ENCODE measurements at places on chromosomes 3 and 15. TPM values are rescaled to one million over a fixed set of nuclear protein-coding genes. Genes with fewer than 3 reads are reported as not detected.

CPA3 gene
- total RNA-seq, result not detected

ASB14 gene
- not detected for total RNA-seq

- no peaks in the 10 kb centered on the region for H3K36me3 ChIP-seq
- no peak overlapping the region for H3K27ac ChIP-seq
- no peaks in the 10 kb centered on the region for H3K27me3 ChIP-seq
- DNase-seq, result no peak
- H3K4me1 ChIP-seq, result peaks cover 34% of the 10 kb centered on the region
Measured at GRCh38 chr3:4748701-4749378, 230.4 kb upstream of the BHLHE40 start.

- no peaks in the 10 kb centered on the region for H3K36me3 ChIP-seq
- DNase-seq, result no peak
- H3K4me1 ChIP-seq, result no peaks in the 10 kb centered on the region
- H3K27me3 ChIP-seq, result no peaks in the 10 kb centered on the region
Measured at GRCh38 chr3:144018776-144019175, 47.2 kb downstream of the DIPK2A start.

LRRC15 gene
- total RNA-seq, result 0.08 TPM

TRH gene
- total RNA-seq, result not detected

SEMA5B gene
- not detected for total RNA-seq

GABRA5 gene
- not detected for total RNA-seq

DNA sequence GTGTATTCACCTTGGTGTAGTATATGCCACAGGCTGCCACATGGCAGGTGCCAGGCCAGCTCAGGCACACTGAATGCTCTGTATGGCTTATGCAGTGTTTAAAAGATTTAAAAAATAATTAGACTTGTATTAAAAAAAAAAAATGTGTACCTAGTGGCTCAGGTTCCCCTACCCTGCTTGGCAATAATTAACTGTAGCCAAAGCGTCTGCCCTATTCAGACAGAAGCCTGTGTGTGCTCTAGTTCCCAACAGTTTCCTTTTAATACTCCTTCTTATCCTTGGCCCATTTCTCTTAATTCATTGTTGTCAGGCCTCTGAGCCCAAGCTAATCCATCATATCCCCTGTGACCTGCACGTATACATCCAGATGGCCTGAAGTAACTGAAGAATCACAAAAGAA lies 752.2 kb upstream of the CFAP20DC start:
- no peaks in the 10 kb centered on the region for H3K27me3 ChIP-seq
- no peaks in the 10 kb centered on the region for H3K4me1 ChIP-seq
- no peak overlapping the region for H3K4me3 ChIP-seq
- no peak overlapping the region for H3K27ac ChIP-seq
- DNase-seq, result no peak
- no peaks in the 10 kb centered on the region for H3K36me3 ChIP-seq

- peaks cover 6% of the 10 kb centered on the region for H3K27me3 ChIP-seq
- DNase-seq, result no peak
- H3K27ac ChIP-seq, result no peak overlapping the region
- H3K36me3 ChIP-seq, result no peaks in the 10 kb centered on the region
- no peak overlapping the region for H3K4me3 ChIP-seq
Measured at GRCh38 chr15:74252291-74252690, 16.2 kb downstream of the CCDC33 start.

SUCNR1 gene
- total RNA-seq, result not detected

DNA sequence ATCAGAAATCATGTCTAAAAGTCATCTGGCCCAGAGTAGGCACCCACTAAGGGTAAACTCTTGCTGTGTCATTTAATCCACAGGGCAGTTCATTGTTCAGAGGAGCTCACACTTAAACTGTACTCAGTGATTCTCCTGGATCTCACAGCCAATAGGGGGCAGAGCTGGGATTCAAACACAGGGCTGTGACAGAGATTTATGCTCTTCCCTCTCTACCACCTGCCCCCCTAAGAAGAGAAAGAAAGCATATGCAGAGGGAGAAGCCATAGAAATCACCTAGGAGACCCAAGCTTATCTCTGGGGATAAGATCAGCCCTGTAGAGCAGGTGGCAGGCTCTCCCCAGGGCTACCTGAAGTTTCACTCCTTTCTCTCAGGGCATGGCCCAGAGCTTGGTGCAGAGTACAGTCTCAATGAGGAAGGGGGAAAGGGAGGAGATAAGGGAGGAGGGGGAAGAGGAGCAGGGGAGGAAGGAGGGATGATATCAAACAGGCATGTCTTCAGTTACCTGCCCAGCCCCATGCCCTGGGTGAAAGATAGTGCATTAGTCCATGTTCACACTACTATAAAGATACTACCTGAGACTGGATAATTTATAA lies 51.8 kb upstream of the ADPGK start:
- no peaks in the 10 kb centered on the region for H3K4me1 ChIP-seq
- H3K4me3 ChIP-seq, result no peak overlapping the region
- peaks cover 35% of the 10 kb centered on the region for H3K27me3 ChIP-seq
- no peaks in the 10 kb centered on the region for H3K36me3 ChIP-seq
- H3K27ac ChIP-seq, result no peak overlapping the region

TWF2 gene
- 102 TPM for total RNA-seq

GRCh38 chr3:173748105-173748504 lies 350.6 kb downstream of the NLGN1 start:
- H3K4me1 ChIP-seq, result no peaks in the 10 kb centered on the region
- H3K27ac ChIP-seq, result no peak overlapping the region
- no peak overlapping the region for H3K4me3 ChIP-seq
- H3K36me3 ChIP-seq, result no peaks in the 10 kb centered on the region
- no peaks in the 10 kb centered on the region for H3K27me3 ChIP-seq
- no peak for DNase-seq

PLA2G4D gene
- total RNA-seq, result 1.4 TPM

- no peaks in the 10 kb centered on the region for H3K27me3 ChIP-seq
- H3K4me1 ChIP-seq, result no peaks in the 10 kb centered on the region
- H3K4me3 ChIP-seq, result no peak overlapping the region
- no peaks in the 10 kb centered on the region for H3K36me3 ChIP-seq
- H3K27ac ChIP-seq, result no peak overlapping the region
- DNase-seq, result no peak
Measured at GRCh38 chr3:3366386-3366785, 186.9 kb upstream of the CRBN start.

SGO1 gene
- 18.3 TPM for total RNA-seq

DNA sequence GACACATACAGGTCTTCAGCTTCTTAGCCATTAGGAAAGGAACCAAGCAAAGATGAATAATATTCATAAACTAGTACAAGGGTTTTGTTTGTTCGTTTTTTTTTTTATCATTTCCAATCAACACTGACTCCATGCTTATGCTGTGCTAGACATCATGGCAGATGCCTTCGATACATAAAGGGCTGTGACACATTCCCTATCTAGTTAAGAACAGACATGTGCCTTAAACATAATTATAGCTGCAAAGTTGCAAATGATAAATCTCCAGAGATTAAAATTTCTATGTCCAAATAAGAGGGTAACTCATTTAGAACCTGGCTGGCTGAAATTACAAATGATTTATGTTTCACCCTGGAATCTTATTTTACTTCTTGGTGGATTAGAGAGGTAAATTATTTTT lies 386.4 kb downstream of the LSAMP start:
- DNase-seq, result no peak
- H3K36me3 ChIP-seq, result no peaks in the 10 kb centered on the region
- H3K27me3 ChIP-seq, result no peaks in the 10 kb centered on the region
- H3K27ac ChIP-seq, result no peak overlapping the region
- peaks cover 12% of the 10 kb centered on the region for H3K4me1 ChIP-seq

GPR62 gene
- not detected for total RNA-seq

DNA sequence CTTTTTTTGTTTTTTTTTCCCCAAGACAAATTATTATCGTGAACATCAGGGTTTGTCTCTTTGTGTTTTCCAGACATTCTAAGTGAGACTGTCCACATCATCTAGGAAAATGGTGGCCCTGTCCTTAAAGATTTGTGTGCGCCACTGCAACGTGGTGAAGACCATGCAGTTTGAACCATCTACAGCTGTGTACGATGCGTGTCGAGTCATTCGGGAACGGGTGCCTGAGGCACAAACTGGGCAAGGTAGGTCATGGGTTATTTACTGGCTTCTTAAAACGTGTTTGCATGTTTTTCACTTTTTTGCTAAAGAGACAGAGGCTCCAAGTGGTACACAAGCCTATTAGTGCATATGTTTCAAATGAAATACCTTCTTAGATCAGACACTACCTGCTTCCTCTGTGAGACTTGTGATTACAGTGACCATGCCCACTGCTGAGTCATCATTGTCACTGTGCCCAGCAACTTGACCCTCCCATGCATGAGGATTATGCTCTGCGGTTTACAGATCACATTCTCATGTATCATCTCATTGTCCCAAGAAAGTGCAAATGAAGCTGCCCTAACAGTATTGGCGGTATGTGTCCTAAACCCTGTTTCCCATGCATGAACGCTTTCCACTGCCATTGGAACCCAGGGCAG lies 395.2 kb upstream of the TPM1 start:
- no peaks in the 10 kb centered on the region for H3K27me3 ChIP-seq
- peaks cover 11% of the 10 kb centered on the region for H3K4me1 ChIP-seq
- no peak overlapping the region for H3K4me3 ChIP-seq

DNA sequence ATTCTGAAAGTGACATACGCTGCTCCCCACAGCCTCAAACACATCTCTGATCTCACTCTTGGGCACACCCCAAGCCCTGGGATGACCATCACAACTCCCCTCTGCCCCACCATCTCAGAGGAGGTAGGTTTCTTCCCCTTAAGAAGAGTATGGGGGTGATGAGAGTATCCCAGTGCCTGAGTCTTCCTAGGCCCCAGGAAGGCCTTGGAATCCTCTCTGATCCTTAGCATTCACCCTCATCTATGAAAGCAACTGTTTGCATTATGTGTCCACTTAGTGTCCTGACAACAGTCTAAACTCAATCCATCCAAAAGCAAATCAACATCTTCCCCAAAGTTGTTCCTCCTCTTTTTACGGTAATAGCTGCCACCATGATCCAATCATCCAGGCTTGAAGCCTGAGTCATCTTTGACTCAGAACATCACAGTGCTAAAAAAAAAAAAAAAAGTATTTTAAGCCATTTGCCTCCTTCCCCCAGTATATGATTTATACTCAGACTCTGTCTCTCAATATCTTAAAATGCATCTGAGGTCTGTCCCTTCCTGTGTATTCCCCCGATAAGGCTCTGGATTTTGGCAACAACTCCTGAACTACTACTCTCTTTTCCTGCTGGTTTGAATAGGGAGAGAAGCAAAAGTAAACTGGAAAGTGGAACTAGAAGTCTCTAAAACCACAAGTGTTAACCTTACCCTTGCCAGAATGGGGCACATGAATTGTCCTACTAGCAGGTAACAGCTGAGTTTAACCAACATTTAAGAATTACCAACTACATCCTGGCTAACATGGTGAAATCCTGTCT lies 22.5 kb downstream of the POPDC2 start:
- no peaks in the 10 kb centered on the region for H3K27me3 ChIP-seq
- no peaks in the 10 kb centered on the region for H3K36me3 ChIP-seq
- H3K27ac ChIP-seq, result peak overlapping the region; percentile 51
- DNase-seq, result peak; percentile 14

NRG4 gene
- 5.2 TPM for total RNA-seq

SLC26A6 gene
- 18.7 TPM for total RNA-seq

GRCh38 chr3:60182697-60183096 lies 1068.6 kb downstream of the FHIT start:
- H3K36me3 ChIP-seq, result no peaks in the 10 kb centered on the region
- H3K27ac ChIP-seq, result no peak overlapping the region
- no peak overlapping the region for H3K4me3 ChIP-seq
- H3K4me1 ChIP-seq, result no peaks in the 10 kb centered on the region

DNA sequence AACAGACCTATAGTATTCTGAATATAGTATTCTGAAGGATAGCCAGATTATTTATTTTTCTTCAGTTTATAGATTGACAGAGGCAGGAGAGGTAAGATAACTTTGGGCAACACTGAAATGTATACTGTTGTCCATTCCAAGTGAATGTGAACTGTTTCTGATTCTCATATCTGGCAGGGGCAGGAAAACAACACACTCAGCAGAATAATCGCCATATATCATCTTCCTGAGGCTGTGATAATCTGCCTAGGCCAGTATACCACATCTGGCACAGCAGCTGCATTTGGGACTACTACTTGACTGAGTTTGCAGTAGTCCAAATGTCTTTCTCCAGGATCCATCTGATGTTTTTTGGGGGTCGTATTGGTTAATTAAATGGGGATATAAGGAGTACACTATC lies 22.4 kb upstream of the SETD2 start:
- DNase-seq, result no peak
- no peaks in the 10 kb centered on the region for H3K4me1 ChIP-seq
- H3K27me3 ChIP-seq, result no peaks in the 10 kb centered on the region
- H3K4me3 ChIP-seq, result no peak overlapping the region

GRCh38 chr3:138326866-138327595 lies 2.6 kb downstream of the NME9 start:
- peaks cover 7% of the 10 kb centered on the region for H3K4me1 ChIP-seq
- no peak for DNase-seq
- H3K36me3 ChIP-seq, result no peaks in the 10 kb centered on the region
- H3K27ac ChIP-seq, result no peak overlapping the region
- H3K4me3 ChIP-seq, result no peak overlapping the region

PSTPIP1 gene
- not detected for total RNA-seq

GRCh38 chr15:93929375-93930094 lies 301.8 kb upstream of the MCTP2 start:
- H3K36me3 ChIP-seq, result no peaks in the 10 kb centered on the region
- no peak overlapping the region for H3K27ac ChIP-seq
- peaks cover 8% of the 10 kb centered on the region for H3K27me3 ChIP-seq
- no peak overlapping the region for H3K4me3 ChIP-seq
- no peak for DNase-seq

- no peak for DNase-seq
- H3K4me3 ChIP-seq, result no peak overlapping the region
- no peaks in the 10 kb centered on the region for H3K27me3 ChIP-seq
- H3K36me3 ChIP-seq, result no peaks in the 10 kb centered on the region
Measured at GRCh38 chr3:9015250-9015649, 52.0 kb upstream of the RAD18 start.

DNA sequence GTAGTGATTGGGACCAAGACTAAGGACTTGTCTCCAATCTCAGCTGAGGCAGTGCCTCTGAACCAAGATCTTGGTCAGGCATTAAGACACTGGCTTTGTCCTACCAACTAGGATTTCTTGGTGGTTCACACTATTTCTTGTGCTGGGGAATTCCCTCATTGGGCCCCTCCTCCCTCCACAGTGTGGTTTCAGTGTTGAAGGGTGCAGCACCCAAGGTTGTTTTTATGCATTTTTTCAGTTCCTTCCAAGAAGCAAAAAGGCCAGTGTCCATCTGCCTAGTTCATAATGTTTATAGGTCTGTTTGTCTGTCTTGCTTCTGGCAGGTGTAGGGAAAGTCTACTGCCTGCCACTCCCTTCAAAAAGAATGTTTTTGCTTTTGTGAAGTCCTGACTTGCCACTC lies 10.6 kb upstream of the ITPKA start:
- no peak for DNase-seq
- H3K36me3 ChIP-seq, result peaks cover 5% of the 10 kb centered on the region
- H3K27ac ChIP-seq, result no peak overlapping the region
- no peaks in the 10 kb centered on the region for H3K4me1 ChIP-seq
